ENCODE measurements at places on chromosomes 11 and 22.

DNA sequence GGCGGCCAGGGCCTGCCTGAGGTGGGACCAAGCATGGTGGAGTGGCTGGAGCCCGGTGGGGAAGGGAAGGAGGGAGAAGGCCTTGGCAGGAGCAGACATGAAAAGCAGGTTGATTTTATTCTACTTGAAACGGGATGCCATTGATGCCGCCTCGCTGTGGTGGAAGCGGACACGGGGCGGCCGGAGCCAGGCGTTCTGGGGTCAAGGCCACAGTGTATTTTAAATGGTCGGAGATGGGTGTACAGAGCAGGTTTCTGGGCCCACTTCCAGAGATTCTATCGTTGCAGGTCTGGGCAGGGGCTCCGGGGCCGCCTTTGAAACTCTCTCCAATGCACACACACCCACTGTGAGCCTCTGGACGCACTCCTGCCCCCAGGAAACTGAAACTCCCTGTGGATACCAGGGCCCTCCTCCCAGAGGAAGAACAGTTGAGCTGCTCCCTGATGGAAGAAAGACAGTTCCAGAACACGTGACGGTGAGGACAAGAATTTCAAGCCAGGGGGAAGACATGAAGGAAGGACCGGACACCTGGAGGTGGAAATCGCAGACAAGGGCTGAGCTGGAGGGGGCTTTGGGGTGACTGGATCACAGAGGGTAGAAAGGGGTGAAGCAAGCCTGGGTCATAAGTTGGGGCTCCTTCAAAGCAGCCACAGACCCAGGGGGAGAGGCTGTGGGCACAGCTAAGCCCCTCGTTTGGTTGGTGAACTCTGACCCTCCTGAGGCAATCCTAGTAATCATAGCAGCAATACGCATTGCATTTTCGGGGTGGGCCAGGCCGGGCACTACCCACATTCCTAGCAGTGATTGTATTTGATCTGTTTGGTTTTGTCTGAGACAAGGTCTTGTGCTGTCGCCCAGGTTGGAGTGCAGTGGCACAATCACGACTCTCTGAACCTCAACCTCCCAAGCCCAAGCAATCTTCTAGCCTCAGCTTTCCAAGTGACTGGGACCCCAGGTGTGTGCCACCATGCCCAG, 12.3 kb upstream of the LINC01488 start:
- no peak for DNase-seq

DNA sequence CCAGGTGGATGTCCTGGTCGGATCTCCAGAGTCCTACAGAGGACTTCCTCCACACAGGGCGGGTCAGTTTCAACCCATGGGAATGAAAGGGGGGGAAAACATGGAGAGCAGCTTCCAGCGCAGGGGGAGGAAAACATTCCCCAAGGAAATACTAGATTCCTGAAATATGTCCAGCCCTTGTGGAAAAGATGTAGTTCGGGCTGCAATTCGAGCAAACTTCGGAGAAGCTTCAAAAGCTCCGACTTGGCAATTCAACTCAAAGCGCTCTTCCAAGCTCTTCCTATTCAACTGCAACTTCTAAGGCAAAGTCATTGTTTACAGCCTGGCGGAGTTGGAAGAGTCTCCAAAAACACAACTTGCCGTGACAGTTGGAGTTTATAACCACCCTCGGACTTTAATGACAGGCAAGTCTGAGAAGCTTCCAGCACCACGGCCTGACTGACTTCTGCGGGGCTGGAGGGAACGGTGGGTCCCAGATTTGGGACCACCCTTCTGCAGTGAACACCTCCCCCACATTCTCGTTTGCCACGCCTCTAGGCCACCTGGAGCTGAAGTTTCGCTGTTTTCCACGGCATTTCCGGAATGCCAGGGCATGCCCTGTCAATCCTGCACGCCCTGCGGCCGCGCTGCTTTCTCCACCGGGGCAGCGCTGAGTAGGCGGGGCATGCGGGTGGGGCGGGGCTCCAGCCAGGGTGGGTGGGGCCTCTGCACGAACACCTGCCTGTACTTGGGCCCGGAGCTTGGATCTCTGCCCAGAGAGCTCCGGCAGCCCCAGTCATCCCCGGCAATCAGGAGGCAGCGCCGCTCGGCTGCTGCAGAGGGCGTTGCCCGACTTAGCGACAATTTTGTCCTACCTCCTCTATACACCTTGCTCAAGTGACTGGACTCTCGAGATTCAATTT, 49.0 kb upstream of the BIRC3 start:
- DNase-seq, result peak; percentile 85

DNA sequence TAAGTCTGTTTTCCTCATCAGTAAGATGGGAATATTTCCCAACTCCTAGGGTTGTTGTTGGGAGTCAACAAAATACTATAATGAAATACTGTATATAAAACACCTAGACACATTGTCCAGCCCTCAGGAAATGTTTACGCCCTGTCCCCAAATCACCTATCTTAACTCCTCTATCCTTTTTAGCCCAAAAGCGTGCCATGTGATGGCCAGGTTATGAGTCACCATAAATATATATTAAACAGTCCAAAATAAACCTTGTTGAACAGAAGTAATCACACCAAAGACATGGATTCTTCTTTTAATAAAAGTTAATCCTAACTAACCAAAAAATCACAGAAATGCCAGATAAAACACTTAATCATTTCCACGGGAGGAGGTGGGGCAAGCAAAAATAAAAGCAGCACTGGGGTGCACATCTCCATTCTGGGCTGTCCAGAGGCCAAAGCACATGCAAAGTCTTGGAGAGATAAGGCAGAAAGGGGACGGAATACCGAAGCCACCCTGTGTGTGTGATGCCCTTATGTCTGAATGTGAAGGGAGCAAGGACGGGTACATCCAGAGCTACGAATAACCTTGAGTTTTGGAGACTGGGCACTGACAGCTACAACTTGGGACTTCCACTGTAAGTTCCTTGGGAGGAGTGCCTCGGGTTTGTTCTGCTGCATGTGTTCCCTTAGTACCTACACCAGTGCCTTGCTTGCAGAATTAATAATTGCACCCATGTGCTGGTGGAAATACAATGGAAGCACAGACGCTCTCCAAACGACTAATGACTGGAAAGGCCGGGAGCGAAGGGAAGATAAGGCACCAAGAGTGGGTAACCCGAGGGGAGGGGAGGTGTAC, 1.1 kb downstream of the OSBP start:
- DNase-seq, result no peak

DNA sequence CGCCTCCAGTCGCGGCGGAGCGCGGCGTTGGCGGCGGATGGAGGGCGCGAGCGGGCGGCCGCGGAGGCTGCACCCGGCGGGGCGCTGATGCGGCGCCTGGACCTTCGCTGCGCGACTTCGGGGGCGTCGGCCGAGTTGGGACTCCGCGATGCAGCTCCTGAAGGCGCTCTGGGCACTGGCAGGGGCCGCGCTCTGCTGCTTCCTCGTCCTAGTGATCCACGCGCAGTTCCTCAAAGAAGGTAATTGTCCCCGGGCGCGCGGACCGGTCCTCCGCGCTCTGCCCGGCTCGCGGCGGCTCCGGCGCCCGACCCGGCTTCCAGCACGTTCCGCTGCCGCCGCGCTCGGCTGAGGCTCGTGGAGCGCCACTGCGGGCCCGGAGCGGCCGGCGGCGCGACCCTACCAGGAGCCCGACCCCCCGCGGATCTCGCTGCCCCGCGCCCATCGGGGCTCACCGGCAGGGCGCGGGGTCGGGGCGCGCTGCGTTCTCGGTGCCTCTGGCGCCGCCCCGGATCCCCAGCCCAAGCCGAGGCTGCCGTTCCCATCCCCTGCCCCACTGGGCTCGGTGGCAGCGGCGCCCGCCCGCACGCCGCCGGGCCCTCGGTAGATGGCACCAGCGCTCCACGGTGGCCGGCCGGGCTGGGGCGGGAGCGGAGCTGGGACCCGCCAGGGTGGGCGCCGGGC, 1251.2 kb downstream of the BRD1 start:
- peak; percentile 24 for DNase-seq

- DNase-seq, result no peak
Observed at GRCh38 chr11:128298271-128298670, 289.1 kb downstream of the ETS1 start.

DNA sequence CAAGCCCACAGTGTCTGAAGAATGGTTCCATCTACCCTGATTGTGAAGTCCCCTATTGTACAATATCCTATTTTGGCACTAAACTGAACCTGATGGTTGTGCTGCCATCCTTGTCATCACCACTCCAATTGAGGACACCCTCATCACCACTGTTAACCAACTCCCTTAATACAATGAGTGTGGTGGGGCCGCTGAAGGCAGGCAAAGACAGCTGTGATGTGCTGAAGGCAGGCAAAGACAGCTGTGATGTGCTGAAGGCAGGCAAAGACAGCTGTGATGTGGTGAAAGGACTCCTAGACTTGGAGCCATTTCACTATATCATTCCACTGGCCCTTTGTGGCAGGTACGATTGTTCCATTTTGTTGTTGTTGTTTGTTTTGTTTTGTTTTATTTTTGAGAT, 481.6 kb downstream of the SOX6 start:
- no peak for DNase-seq

DNA sequence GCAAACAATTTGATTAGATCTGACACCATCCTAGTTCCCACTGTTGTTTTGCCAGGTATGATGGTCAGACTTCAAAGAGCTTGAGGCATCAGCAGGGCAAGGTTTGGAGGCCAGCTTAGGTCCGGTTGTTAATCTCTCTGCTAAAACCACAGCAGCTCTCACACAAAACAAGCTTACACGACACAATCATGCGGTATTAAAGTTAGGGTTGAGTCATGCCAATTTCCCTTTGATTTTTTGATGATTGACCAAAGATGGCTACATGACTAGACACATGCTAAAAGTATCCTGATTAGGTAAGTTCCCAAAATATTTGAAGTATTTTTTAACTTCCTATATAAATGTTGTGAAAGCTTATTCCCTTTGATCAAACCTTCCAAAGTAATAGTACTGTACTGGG, 145.9 kb downstream of the ELP4 start:
- no peak for DNase-seq

GRCh38 chr22:39543095-39543494, 10.5 kb upstream of the RPS19BP1 start:
- DNase-seq, result no peak

GRCh38 chr22:17920145-17920605, 104.2 kb downstream of the MICAL3 start:
- no peak for DNase-seq

GRCh38 chr22:43262990-43263644, 76.2 kb upstream of the TTLL12 start:
- peak; percentile 22 for DNase-seq

DNA sequence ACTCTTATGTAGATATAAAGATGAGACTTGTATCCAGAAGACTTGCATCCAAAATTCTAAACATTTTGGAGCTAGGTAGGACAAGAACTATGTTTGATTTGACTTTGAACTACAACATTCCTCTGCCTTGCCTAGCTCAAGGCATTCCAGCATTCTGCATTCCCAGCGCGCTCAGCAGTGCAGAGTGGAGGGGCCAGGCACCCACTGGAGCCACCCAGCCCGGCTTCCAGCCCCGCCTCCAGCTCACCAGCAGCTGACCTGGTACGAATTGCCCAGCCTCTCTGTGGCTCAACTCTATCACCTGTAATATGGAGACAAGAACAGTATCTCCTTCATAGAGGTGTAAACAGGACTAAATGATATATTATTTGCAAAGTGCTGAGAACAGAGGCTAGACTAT, 28.8 kb downstream of the PRDM10 start:
- no peak for DNase-seq

- no peak for DNase-seq
Observed at GRCh38 chr22:44195189-44195871, 14.6 kb downstream of the PARVG start.

DNA sequence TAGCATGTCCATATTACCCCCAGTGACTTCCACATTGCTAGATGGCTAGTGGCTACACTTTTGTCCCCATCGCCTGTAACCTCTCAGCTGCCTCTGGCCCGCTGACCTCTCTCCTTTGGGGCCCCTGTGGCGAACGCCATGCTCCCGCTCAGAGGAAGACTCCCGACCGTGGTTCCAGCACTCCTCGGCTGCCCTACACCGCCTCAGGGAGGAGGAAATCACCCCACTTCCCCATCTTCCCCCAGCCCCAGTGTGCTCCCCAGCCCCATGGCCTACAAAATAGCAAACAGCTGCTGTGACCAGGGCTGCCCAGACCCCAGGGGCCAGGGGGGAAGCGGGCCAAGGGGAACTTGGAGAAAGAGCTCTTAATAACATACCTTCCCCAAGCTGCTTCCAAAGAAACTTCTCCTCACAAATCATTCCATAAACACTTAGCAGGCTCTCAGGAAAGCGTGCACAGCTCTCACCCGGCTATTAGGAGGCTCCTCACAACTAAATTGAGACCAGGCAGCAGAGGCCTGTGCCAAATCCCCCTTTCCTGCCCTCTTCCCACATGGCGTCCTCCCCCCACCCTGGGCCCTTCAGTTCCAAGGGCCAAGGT, 63.5 kb upstream of the WNT11 start:
- no peak for DNase-seq

- peak; percentile 23 for DNase-seq
Observed at GRCh38 chr11:111540937-111541253, 375 bp downstream of the LAYN start.

GRCh38 chr11:41713030-41713429, 253.6 kb upstream of the LRRC4C start:
- DNase-seq, result no peak

DNA sequence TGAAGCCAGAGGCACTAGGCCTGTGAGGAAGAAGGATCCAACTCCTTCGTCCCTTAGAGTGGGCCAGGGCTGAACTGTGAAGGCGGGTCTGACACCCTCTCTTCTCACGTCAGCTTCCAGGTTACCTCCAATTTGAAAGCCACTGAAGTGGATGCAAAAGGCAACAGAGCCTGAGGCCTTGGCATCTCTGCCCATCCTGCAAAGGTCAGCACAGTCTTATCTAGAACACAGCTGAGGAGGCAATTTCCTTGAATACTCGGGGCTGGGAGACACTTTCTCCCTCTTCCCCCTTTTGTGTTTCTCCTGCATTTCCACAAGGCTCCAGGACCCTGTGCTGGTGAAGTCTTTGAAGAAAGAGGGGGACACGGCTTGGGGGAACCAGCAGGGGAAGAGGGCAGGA, 91.6 kb upstream of the PAX6 start:
- no peak for DNase-seq

DNA sequence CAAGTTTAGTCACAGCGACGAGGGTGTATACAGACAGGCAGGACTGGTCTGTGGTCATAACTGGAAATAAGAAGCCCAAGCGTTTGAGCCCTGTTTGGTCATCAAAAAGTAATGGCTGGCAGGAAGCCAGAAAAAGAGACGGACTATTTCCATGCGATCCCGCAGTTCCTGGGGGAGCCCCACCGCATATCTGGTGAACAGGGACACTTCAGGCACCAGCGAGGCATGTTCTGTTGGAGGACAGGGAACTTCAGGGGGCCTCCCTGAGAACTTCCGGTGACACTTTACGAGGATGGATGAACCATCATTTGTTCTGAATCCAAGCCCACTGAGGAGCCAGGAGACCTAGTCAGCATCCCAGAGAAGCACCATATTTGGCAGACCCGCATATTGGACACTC, 29.7 kb upstream of the TRIM29 start:
- no peak for DNase-seq

DNA sequence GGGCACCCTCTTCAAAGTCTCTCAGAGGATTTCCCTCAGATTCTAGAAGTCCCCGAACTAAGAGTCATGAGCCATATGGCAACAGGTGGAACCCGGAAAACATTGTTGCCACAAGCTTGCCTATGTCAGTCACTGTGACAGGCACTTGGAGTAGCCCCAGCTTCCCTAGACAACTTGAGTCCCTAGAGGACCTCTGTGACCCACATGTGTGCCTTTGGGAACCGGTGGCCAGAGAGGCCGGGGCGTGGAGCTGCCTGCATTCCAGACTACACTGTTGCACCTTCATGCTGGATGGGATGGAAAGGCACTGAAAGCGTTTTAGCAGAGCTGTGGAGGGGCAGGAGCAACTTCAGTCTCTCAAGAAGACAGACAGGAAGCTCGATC, 12.1 kb downstream of the SLC37A2 start:
- no peak for DNase-seq

GRCh38 chr11:74479732-74480123, 12.4 kb upstream of the KCNE3 start:
- DNase-seq, result no peak

Data from stimulated activated naive CD8-positive, alpha-beta T cell treated with anti-CD3 and anti-CD28 coated beads, Interleukin-15, amount 100 ng/mL, for 72 hours (primary cell).